EL (cell line): ENCODE measurements at places on chromosomes 13 and 19.

GRCh38 chr19:31113293-31113692 is 235.9 kb downstream of the TSHZ3 start:
- DNase-seq: peak; percentile 48

DNA sequence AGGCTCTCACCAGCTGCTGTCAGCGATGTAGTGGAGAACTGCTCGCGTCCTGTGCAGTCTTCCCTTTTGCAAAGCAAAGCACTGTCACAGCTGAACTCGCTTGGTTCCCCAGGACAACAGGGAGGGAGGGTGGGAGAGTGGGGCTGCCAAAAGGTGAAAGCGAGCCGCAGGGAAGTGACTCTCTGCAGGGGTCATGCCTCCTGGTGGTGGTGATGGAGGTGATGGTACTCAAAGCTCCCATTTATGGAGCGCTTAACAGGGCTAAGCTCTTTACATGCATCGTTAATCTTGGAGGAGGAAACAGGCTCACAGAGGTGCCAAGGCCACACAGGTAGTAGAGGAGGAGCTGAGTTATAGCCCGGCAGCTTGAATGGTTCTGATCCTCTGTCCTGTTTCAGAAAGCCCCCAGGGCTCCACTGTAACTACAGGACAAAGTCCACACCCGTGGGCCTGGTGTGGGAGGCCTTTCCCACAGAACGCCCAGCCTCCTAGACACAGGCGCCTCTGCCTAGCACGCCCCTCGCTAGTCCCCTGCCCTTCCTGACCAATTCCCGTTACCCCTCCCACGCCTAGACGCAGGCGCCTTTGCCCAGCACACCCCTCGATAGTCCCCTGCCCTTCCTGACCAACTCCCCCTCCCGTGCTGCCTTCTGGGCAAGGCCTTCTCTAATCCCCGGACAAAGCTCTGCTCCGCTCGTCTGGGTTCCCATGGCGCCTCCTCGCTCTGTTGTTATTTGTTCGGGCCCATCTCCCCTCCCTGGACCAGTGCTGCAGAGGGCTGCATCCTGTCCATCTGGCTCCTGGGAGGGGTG is 10.7 kb downstream of the PPP1R37 start:
- DNase-seq: no peak

GRCh38 chr19:6790194-6791128 is 18.0 kb downstream of the VAV1 start:
- DNase-seq: no peak

DNA sequence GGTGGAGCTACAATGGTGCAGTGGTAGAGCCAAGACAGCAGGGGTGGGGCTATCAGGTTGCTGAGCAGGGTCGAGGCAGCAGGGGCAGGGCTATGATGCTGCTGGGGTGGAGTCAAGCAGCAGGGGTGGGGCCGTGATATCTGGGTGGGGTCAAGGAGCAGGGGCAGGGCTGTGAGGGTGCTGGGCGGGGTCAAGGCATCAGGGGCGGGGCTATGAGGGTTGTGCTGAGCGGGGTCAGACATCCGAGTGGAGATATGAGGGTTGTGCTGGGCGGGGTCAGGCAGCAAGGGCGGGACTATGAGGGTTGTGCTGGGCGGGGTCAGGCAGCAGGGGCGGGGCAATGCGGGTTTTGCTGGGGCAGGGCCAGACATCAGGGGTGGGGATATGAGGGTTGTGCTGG is 14.7 kb downstream of the HCN2 start:
- no peak for DNase-seq

DNA sequence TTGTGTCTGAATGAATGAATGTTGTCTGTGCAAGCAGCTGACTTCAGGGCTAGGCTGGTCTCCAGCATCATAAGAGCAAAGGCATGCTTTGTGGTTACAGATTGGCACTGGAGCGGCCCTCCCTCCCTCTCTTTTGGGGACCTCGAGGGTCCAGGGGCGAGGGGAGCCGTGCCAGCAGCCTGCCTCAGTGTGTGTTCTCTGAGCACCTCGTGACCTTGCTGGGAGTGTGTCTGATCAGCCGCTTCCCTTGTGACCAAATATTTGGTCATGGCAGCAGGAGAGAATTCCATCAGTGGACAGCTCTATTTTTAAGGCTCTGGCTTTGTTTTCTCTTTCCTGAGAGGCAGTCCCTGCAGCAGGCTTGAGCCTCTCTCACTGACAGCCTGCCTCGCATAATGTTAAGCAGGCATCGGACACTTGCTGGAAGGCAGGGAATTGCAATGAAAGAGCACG is 329.7 kb downstream of the UQCRFS1 start:
- peak; percentile 24 for DNase-seq

GRCh38 chr19:13130886-13131490 is 12.9 kb downstream of the NACC1 start:
- no peak for DNase-seq

DNA sequence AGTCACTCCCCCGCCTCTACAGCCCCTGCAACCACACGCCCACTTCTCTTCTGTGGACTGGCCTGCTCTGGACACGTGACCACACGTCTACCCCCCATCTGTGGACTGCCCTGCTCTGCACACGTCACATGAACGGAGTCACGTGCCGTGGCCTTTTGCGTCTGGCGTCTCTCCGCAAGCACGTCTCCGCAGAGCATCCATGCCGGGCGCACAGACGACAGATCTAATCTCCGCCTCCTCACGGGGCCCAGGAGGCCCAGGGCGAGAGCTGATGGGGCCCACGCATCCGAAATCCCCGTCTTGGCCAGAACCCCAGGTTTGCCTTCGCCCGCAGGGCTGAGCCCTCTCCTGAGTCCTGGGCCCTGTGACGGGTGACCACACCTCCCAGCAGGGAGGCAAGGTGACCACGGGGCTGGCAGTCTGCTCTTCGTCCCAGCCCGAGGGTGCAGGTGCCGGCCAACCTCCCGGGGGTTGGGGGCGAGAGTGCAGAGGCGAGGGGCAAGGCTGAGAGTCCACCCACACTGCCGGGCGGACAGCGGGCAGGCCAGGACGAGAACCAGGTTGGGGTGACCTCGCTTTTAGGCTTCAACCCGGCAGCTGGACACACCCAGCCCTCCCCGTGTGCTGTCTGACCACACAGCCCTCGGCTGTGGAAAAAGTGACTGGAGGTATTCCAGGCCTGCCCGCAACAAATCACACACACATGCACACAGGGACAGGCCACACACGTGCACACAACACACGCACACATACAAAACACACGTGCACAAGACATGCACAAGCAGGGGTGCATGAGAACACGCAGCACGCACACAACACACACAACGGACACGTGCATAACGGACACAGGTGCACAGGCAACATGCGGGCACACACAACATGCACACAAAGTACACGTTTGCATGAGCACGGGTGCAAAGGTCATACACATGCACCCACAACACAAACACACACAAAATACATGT is 3.9 kb downstream of the SBNO2 start:
- DNase-seq: peak; percentile 65

DNA sequence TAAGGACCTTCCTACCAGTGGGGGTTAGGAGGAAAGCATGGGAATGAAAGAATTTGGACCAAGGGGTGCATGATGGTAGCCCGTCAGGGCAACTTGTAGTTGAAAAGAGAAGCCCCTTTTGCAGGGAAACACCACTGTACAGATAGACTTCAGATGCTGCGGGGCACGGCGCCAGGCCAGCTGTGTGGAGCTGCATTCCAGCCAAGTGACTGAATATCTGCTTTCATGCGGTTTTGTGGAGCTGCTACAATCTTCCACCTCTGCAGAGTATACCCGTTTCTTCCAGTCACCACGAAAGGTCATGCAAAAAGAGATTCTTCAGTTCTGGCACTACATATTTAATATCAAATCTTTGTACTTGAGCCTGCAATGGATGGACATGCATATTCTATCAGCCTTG is 104.7 kb downstream of the RGCC start:
- DNase-seq: peak; percentile 86

- DNase-seq: peak; percentile 17
Observed at GRCh38 chr19:38977445-38978325, 2.1 kb upstream of the FBXO17 start.

- no peak for DNase-seq
Observed at GRCh38 chr13:114142137-114142550, 9.7 kb upstream of the RASA3 start.

GRCh38 chr13:99432609-99433542 is 68.4 kb upstream of the TM9SF2 start:
- peak; percentile 83 for DNase-seq

DNA sequence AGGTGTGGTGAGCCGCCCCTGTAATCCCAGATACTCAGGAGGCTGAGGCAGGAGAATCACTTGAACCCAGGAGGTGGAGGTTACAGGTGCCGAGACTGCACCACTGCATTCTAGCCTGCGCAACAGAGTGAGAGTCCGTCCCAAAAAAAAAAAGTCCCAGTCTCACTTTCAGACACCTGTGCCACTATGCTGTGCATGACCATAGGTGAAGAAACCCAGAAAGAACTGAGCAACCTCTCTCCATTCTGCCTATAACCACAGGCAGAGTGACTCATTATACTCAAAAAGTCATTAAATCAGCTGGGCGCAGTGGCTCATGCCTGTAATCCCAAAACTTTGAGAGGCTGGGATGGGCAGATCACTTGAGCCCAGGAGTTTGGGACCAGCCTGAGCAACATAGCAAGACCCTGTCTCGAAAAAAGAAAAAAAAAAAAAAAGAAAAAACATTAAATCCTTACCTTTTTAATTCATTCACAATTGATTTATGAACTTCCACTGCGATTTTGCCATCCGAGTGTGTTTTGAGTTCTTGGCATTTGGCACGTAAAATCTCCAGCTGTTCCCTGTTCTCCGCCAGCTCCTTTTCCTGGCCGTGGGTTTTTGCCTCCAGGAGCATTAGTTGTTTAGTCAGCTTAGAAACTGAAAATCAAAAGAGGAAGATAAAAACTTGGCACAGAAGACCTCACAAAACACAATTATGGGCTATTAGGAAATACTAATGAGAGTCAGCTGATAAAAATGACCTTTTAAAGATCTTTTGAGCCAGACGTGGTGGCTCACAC is 45.5 kb upstream of the SLC7A9 start:
- DNase-seq: no peak

- no peak for DNase-seq
Observed at GRCh38 chr19:11169896-11170678, 14.5 kb upstream of the SPC24 start.

GRCh38 chr19:48718711-48719231 is 754 bp downstream of the MAMSTR start:
- DNase-seq: no peak

GRCh38 chr19:12843999-12844732 is 5.9 kb downstream of the MAST1 start:
- DNase-seq: no peak

- no peak for DNase-seq
Observed at GRCh38 chr13:37417060-37417441, 181.5 kb downstream of the POSTN start.

GRCh38 chr19:8150178-8150865 is 930 bp upstream of the FBN3 start:
- no peak for DNase-seq

- DNase-seq: peak; percentile 62
Observed at GRCh38 chr13:101545521-101545920, 93.0 kb downstream of the ITGBL1 start.

- peak; percentile 82 for DNase-seq
Observed at GRCh38 chr13:45082964-45083363, 37.3 kb upstream of the GTF2F2 start.

GRCh38 chr19:42252365-42253244 is 2.3 kb downstream of the ERF start:
- peak; percentile 71 for DNase-seq

DNA sequence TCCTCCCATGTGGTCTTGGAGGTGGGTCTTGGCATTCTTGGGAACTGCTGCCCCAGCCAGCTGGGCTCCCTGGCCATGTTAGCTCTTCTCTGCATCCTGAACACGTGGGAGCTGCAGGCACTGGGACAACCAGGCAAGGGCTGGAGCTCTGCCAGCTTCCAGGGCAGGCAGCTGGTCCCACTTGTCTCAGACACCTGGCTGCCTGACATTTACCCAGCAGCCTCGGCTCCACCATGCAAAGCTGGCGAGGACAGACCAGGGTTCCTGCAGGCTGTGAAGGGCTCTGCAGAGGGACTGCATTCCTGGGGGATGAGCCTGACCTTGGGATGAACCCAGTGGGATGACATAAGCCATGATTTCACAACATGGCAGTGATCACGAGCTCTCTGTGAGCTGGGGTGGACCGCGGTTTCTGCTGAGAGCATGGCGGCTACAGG is 99.0 kb upstream of the TSHZ3 start:
- DNase-seq: peak; percentile 86

GRCh38 chr19:16402041-16402440 is 69.7 kb downstream of the EPS15L1 start:
- no peak for DNase-seq

- DNase-seq: no peak
Observed at GRCh38 chr13:41706152-41706551, 248.8 kb downstream of the RGCC start.

DNA sequence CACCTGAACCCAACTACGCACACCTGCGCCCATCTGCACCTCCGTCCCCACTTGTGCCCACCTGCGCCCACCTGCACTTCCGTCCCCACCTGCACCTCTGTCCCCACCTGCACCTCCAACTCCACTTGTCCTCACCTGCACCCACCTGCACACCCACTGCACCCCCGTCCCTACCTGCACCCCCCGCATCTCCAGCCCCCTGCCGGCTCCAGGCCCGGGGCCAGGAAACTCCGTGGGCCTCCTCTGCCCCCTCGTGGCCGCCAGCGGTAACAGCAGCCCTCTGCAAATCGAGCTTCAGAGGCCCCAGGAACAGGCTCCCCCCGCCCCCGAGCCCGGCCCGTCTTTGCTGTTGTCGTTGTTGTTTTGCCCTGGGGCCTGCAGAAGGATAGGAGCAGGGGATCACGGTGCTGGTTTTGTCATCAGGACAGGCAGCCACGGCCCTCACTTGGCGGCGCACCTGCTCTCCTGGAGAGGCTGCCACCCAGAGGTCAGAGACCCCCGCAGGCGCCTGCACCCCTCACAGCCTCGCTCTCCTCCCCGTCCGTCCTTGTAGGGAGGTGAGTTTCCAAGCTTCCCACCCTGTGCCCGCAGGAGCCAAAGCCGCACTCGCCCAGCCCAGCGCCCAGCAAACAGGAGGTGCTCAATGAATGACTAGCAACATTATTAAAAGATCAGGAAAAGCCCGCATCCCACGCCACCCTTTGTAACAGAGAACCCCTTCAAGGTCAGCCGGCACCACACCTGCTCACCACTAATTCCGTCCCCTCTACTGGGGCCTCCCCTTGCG is 65.4 kb downstream of the GNG7 start:
- DNase-seq: peak; percentile 45

DNA sequence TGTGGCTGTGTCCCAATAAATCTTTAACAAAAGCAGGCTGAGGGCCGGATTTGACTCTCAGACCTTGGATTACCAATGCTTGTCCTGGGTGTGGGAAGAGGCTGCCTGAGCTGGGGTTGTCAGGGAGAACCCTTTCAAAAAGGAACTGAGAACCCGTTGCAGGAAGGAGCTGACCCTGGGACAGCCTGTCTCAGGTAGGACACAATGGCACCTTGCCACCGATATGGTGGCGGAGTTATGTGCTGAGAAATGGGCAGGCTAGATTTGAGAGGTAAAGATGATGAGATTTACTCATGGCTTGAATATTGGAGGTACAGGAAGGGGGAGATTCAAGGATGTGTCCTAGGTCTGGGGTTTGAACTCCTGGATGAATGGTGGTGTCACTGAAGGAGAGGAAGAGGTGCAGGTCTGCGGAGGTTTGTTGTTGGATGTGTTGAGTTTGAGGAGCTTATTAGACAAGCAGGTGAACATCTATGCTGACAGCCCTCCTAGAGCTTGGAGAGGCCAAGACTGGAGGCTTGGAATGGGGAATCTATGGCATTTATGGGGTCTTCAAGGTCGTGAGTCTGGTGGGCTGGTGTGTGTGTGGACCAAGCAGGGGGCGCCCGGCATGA is 7.2 kb downstream of the PLEKHF1 start:
- no peak for DNase-seq
